ENCODE measurements at places on chromosomes 13 and 19.

DNA sequence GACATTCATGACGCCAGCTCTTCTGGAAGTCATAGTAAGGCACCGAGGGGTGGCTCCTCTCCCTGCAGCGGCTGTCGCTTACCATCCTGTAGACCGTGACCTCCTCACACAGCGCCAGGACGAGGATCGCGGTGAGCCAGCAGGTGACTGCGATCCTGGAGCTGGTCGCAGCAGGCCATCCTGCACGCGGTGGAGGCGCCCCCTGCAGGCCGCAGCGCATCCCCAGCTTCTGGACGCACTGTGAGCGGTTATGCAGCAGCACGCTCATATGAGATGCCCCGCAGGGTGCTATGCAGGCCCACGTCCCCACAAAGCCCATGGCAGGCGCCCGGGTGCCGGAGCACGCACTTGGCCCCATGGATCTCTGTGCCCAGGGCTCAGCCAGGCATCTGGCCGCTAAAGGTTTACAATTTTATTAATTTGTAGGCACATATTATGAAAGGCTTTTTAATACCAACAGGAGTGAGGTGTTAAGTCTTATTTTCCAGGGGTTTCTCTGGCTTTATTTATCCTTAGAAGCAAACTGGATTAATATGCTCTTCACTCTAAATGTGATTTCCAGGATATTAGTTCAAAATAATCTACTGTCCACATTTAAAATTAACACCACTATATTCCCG is 35.6 kb upstream of the PSPC1 start:
- DNase-seq: peak; percentile 10

DNA sequence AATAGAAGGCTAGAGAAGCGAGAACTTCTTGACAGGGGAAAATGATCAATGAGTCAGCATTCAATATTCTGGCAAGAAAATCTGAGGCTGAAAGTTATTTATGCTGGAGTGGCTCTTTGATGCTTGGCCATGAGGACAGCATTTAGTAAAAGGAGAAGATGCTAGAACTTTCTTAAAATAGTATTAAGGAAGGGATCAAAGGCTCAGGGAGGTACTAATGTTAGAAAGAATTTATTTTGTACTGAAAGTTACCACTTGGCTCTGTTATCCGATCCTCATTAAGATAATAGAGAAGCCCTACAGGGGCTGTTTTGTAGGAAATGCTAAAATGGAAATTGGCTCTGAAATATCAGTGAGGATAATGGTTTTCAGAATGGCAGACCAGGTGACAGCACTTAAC is 1774.6 kb upstream of the PCDH20 start:
- DNase-seq: peak; percentile 23

DNA sequence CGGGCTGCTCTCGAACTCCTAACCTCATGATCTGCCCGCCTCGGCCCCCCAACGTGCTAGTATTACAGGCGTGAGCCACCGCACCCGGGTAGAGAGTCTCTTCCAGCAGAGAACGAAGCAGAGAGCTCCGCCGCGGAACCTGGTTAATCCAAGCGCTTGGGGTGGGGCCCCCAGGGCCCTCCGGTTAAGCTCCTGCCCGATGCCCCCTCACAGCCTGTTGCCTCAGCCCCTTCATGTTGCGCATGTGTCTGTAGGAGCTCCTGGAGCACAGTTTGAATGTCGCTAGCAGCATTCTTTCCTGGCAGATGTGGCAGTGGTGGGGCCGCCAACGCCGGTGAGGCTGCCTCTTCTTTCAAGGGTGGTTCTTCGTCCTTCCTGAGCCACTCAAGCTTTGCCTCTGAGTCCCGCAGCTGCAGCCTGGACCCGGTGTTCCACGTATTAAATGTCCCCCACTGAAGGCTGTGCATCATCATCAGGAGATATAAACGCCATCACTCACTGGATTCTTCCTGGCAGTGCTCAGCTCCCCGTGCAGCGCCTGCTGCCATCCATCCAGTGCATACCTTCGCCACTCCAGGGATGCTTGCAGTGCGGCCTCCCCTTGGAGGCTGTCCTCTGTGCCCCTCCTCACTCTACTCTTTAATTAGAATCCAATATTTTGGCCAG is 1919.3 kb downstream of the PCDH9 start:
- DNase-seq: no peak

DNA sequence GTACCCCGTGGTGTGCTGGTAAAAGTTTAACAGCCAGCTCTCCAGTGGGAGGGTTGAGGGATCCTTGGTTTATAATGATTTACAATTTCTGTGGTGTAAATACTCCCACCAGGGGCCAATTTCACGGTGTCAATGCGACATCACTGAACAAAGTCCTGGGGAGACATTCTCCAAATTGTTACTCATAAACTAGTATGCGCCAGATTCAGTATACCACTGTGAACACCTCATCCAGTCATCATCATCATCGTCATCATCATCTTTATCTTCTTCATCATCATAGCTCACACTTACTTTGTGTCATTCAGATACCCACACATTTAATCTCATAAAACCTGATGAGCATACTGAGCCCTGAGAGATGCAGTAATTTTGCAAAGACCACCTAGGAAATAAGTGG is 17.2 kb upstream of the TNFSF14 start:
- DNase-seq: no peak

DNA sequence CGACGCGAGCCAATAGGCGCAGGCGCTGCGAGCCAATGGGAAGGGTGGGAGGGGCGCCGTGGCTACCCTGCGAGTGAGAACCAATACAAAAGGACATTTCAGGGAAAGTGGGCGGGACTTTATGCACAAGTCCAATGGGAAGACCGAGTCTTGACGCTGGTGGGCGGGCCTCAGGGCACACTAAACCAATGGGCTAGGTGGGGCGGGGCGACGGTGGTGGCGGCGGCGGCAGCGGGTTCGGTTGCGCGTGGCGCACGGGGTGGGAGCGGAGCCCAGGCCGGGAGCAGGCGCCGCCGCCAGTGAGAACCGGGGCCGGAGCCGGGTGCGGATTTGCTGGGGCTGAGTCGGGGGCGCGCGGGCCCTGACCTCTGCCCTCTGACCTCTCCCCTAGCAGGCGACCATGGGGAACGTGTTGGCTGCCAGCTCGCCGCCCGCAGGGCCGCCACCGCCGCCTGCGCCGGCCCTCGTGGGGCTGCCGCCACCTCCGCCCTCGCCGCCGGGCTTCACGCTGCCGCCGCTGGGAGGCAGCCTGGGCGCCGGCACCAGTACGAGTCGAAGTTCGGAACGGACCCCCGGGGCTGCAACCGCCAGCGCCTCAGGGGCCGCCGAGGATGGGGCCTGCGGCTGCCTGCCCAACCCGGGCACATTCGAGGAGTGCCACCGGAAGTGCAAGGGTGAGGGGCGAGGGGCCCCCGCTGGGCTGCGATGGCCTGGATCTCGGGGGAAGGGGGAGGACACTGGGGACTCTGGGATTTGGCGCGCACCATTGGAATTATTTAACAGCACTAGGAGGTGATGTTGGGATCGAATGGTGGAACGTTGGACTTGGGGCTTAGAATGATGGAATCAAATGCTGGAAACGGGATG is at the start of gene TOMM40:
Gene TOMM40, plus strand, starts transcription at position 239 of the 867 bp plus-strand sequence. Its CDS starts 162 bp downstream, at position 401.
- peak; percentile 22 for DNase-seq

DNA sequence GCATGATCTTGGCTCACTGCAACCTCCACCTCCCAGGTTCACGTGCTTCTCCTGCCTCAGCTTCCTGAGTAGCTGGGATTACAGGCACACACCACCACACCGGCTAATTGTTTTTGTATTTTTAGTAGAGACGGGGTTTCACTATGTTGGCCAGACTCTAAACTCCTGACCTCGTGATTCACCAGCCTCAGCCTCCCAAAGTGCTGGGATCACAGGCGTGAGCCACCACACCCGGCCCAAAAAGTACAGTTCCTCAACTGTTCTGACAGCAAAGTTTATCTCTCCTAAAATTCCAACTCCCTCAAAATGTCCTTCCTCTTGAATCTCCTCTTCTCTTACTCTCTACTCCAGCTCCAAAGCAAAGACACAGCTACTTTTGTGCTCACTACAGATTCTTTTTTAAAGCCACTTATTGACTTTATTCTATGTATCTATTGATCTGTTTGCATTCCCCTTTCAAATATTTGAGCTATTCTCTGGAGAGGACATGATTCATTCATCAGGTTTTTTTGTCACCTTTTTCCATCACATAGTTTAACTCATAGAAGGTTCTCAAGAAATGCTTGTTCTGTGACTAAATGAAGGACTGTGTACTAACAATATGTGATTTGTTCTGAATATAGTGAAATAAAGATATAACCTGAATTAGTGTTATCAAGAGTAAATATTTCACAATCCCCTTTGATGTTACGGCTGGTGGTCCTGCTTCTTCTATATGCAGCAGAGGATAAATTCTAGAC is 142.2 kb downstream of the TBC1D4 start:
- DNase-seq: no peak

- DNase-seq: no peak
Observed at GRCh38 chr13:53254500-53254899, 225.9 kb downstream of the OLFM4 start.

DNA sequence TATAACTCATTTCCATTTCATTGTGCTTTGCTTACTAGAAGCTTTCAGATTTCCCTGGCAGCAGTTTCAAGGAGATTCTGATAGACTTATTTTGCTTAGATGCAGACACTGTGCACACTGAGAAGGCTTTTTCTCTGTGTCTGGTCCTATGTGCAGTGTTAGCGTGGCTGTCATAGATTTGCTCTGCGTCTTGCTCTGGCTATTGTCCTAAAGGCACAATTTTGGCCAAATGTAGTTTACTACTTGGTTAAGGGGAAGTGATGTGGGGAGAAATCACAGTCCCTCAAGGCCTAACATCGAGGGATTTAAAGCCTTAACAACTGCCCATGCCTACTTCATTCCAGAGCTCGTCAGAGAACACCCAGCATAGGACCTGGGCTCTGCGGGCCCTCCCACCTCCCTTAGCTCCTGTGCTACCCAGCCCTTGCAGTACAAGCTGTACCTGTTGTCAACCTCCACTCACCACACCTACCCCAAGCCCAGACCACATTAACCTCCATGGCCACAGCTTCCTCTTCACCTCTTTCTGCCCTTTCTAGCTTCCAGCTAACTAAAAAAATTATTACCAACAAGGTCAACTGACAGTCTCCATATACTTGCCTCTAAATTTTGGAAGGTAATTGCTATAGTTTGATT is 38.9 kb upstream of the KATNAL1 start:
- DNase-seq: no peak

DNA sequence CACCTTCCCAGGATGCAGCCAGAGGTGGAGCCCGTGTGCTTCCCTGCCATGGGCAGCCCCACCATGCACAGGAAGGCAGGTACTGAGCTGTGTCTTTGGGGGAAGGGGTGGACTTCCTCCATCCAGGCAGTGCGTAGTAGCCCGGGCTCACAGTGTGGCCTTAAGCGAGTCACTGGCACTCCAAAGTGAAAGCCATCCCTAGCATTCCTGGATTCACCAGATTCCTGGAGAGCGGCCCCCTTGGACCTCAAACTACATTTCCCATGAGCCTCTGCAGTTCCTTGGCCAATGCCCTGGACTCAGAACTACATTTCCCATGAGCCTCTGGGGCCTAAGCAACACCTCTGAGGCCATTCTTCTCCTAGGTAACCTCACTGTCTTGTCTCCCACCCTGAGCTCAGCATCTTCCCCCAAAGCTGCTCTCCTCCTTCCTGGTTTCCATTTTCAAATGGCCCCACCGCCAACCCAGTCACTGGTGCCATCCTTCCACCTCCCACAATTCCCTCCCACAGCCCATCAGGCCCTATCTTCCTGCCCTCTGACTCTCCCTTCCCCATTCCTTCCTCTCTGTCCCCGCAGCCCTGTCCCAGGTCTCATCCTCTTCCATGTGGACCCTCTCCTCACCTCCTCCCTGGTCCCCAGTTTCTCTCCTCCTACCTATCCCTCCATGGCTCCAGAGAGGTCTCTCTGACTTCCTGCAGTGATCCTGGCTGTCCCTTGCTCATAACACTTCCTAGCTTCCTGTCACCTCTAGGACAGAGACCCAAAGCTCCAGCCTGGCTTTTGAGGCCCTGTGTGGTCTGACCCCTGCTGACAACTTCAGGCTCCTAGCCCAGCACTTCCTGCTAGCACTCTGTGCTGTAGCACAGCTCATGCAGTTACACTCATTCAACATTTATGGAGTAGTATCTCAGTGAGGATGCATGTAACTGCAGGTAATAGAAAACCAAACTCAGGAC is at the start of gene C19orf81:
Gene C19orf81, plus strand, starts transcription at position 13 of the 959 bp plus-strand sequence. Its CDS starts 0 bp downstream, at position 13.
- peak; percentile 62 for DNase-seq

DNA sequence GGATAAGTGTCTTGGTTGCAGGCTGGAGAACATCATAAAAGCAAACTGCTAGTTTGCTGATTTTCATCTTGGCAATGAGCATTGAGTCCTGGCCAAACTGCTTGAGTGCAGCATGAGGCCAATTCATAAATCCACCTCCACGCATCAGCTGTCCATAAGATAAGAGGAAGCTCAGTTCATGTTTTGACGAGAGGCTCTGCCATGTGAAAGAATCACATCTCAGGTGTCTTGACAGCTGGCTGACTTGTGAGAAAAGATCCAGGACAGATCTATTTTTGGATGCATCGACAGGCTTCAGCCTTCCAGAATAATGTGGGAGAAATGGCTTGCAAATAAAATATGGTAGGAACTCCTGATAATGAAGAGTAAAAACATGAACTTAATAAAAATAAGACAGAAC is 5.4 kb upstream of the ZNF682 start:
- peak; percentile 15 for DNase-seq

GRCh38 chr19:35299523-35300338 is 7.8 kb downstream of the MAG start:
- no peak for DNase-seq

GRCh38 chr19:35030257-35031071 is at the start of gene SCN1B:
Gene SCN1B (plus strand): TSS chr19:35030470. CDS start chr19:35030821, 351 bp downstream.
- DNase-seq: no peak

- DNase-seq: no peak
Observed at GRCh38 chr13:81211713-81212112, 870.8 kb upstream of the SPRY2 start.

GRCh38 chr13:75797719-75798118 is 161.6 kb downstream of the LMO7 start:
- DNase-seq: no peak

DNA sequence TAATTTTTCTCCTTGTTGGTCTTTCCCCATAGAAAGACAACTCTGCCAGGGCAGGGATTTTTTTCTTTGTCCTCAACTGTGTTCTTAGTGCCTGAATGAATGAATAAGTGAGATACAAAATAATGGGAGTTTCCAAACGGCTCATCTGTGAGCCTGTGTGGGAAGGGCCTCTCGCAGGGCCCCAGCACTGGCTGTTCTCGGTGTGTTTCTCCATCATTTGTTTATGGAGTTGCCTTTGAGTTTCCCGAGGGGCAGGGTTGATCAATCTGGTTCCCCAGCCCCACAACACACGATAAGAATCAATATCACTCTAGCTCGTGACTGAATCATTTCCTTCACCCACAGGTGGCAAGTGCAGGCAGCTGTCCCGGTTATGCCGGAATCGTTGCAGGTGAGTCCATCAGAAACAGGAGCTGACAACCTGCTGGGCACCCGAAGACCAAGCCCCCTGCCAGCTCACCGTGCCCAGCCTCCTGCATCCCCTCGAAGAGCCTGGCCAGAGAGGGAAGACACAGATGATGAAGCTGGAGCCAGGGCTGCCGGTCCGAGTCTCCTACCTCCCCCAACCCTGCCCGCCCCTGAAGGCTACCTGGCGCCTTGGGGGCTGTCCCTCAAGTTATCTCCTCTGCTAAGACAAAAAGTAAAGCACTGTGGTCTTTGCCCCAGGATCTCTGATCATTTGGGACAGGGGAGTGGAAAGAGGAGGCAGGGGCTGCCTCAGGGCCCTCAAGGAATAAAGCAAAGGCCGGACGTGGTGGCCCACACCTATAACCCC is 14.9 kb downstream of the FXYD5 start:
- no peak for DNase-seq

GRCh38 chr19:9836021-9836420 is 903 bp downstream of the PIN1 start:
- DNase-seq: no peak

- DNase-seq: no peak
Observed at GRCh38 chr13:103876571-103876970, 810.4 kb upstream of the SLC10A2 start.

Data from SK-N-DZ (cell line).